DMS153 (cell line): ENCODE measurements at places on chromosomes 4 and X.

- DNase-seq: no peak
Measured at GRCh38 chrX:45137531-45137930, 63.1 kb downstream of the DIPK2B start.

DNA sequence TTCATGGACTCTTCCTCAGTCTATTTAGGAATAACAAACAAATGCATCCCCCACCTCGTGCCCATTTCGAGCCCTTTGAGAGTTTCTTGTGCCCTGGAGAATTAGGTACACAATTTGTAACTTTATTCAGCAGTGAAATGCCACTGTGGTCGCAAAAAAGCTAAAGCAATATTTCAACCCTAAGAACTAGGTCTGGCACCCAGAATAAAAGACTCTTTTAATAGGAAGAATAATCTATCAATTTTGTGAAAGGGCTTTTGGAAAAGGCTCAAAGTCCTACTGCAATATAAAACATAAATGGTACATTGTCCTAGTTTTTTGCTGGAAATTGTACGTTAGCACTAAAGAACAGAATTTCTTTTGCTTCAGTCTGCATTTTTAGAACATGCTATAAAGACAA is 304.6 kb upstream of the TENM3 start:
- DNase-seq: no peak

DNA sequence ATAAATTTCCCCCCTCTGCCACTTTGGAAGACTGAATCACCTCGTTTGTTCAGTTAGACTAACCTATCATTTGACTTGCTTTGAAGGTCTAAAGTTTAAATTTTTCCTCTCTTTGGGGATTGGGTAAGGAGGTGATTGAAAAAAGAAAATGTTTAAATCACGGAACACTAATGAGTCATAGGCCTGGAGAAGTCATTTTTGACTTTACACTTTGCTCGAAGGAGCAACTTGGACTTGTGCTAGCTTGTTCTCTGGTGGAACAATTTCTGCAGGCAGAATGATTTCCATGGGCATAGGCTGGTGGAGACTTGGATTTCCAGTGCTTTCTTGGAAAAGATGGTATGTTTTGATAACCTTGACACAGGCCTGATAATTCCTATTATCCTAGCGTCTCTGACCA is 10.5 kb upstream of the GLUD2 start:
- DNase-seq: no peak

DNA sequence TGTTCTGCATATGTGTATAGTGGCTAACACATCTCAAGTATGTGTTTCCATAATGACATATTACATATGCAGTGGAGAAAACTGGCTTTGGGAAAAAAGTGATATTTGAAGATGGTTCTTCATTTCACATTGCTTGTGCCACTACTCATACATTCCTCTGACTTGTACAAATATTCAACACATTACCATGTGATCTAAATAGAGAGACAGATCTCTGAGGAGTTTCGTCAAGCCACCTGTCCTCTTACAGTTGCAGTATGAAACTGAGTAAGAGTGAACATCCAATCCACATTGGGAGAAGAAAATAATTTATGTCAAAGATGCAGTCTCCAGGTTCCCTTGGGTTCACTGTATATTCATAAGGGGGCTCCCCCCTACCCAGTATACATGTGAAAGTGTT is 123.9 kb downstream of the KDR start:
- DNase-seq: no peak

DNA sequence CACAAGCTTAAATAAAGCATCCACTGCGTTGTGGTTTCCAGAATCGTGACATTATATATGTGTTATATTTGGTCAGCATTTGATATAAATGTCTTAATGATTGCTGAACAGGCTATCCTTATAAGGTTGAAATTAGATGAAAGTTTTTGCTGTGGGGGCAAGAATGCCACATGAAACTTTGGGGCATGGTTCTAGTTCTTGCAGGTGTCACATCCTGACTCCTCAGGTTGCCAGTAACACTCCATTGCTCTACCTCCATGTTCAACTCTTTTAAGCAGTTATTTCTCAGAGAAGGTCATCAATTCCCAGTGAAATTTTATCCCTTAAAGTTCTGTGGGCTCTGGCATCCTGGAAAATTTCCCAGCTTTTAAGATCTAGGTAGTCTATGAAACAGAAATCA is 33.7 kb downstream of the NFKB1 start:
- no peak for DNase-seq

- DNase-seq: no peak
Measured at GRCh38 chr4:150425161-150425560, 156.8 kb upstream of the MAB21L2 start.

DNA sequence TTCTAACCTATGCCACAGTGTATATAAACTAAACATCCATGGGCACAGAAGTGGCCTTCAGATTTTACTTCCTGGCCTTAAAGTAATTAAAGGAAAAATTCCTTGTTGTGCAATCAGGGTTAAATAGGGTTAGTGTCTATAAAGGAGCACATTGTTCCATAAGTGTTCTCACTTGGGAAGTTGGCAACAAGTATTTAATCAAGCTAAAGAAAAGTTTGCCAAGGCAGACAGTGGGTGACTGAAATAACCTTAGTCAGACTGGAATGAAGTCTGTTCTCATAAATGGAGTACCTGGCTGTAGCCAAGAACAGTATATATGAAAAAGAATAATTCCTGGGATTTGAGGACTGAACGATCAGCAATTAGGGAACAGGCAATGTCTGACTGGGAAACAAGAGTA is 213.6 kb downstream of the HTR2C start:
- no peak for DNase-seq

DNA sequence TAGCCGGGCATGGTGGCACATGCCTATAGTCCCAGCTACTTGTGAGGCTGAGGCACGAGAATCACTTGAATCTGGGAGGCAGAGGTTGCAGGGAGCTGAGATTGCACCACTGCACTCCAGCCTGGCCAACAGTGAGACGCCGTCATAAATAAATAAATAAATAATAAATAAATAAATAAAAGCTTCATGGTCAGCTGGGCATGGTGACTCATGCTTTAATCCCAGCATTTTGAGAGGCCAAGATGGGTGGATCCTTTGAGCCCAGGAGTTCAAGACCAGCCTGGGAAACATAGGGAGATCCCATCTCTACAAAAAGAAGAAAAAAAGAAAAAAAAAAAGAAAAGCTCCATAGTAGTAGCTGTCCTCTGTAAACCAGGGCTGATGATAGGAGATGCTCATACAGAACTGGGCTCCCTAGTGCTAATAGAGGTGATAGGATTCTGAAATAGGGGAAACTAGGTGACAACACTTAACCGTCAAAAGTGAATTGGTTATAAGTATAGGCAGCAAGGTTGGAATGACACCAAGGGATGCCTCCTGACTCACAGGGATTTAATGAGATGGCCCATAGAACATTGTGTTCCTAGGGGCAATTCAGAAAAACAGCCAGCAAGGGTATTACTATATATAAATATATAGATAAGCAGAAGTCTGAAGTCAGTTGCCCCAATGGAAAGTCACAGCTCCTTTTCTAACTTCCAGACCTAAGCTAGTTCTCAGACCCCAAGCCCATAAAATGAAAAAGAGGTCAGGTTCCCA is 41.8 kb upstream of the ARHGEF6 start:
- no peak for DNase-seq

GRCh38 chr4:68606240-68606639 is 30.1 kb upstream of the UGT2B17 start:
- DNase-seq: no peak

DNA sequence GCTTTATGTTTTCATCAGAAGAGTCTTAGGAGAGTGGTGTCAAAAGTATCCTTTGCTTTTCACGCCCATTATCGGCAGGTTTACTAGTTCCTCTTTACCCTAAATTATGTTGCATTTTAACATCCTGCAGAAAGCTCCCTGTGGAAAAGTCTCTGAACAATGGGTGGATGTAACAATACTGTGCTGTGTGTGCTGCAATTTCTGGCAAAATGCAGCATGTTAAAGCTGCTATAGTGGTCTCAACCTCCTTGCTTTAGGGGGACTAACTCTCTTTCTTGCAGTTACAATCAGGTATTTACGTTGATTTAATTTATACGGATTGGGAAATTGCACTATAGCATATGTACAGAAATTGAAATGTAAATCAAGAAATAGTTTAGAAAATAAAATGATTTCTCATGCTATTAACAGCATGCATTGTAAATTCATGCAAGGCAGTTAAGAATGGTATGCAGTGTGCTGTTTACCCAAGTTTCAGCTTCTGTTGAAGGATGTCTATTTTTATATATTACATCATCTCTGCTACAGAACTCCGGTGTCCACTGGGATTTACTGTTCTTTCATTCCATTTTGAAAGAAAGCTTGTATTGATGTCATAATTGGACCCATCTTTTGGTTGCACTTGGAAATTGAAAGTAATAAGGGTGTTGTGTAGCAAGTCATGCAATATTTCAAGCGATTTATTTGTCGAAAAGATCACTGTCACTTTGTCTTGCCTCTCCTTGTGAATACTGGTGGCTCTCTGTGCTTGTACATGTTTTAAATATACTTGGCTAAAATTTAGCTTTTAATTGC is 145.7 kb downstream of the RAPGEF2 start:
- DNase-seq: peak; percentile 60

DNA sequence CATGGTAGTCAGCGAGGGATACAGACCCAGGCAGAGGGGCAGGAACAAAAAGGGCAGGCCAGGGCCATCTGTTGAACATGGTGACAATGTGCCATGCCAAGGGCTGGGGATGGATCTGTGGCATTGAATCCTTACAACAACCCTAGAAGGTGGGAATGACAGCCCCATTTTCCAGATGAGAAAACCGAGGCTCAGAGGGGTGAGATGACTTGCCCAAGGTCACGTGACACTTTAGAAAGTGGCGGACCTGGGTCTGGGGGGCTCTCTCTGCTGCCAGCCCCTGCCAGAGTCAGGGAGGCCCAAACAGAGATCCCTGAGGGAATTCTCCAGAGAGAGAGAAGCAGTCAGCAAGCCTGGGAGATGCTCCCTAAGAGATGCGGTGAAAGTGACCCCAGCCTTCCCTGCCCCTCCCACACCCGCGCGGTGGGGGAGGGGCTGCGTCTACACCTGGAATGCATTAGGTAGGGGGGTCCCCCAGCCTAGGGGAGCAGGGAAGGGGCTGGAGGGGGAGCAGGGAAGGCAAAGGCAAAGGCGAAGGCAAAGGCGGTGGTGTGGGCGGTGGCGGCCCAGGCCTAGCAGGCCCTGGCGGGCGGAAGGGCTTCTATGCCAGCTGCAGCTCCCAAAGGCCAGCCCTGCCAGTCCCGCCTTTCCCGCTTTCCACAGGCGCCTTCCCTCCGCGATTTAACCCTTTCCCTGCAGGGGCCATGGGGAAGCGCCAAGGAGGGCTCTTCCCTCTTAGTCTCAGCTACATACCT is 13.0 kb downstream of the FGD1 start:
- DNase-seq: no peak

DNA sequence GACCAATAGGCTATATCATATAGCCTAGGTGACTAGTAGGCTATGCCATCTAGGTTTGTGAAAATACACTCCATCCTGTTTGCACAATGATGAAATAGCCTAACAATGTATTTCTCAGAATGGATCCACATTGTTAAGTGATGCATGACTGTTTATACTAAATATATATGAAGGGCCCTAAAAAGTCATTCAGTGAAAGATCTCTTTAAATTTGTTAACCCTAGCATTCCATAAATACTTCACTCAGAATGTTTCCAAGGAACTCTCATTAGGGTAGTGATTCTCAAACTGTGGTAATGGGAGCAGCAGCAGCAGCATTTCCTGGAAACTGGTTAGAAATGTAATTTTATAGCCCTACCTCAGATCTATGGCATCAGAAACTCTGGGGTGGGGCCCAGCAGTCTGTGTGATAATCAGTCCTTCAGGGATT is 74.9 kb downstream of the PRRG1 start:
- no peak for DNase-seq

- no peak for DNase-seq
Measured at GRCh38 chr4:74420863-74421262, 24.1 kb upstream of the AREG start.

GRCh38 chrX:110541266-110541665 is 182.6 kb downstream of the RTL9 start:
- DNase-seq: no peak

- DNase-seq: no peak
Measured at GRCh38 chr4:67694662-67695061, 6.3 kb downstream of the UBA6 start.

GRCh38 chr4:57370691-57371090 is 260.5 kb upstream of the IGFBP7 start:
- no peak for DNase-seq

DNA sequence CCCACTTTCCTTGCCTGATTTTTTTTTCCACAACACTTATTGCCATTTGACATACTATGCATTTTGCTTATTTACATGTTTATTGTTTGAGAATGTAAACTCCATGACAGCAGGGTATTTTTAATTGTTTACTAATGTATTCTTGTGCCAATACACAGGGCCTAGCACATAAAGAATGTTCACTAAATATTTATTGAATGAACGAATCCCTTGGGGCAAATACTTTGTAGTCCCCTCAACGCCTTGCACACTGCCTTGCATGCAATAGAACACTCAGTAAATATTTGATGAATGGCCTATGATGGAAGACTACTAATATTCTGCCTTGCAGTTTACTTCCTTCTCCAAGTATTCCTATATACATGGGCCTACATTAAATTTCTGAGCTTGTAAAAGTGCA is 1.4 kb upstream of the PRPS1 start:
- DNase-seq: no peak

DNA sequence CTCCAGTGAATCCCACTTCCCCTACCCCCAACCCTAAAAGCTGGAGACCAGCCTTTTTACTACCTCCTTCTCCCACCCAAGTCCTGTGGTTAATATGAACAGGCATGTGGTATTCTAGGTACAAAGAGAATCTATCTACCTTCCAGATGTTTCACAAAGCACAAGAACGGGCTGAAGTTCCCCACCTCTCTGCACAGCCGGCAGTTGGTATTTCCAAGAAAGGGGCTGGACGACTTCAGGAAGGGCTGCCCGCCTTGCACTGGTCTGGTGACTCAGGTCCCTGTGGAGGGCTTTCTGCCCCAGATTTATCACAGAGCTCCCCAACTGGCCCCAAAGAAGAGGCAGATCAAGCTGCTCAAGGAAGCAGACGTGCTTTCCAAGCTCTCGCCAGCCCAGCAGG is 4.5 kb downstream of the FAM47E start:
- DNase-seq: no peak

DNA sequence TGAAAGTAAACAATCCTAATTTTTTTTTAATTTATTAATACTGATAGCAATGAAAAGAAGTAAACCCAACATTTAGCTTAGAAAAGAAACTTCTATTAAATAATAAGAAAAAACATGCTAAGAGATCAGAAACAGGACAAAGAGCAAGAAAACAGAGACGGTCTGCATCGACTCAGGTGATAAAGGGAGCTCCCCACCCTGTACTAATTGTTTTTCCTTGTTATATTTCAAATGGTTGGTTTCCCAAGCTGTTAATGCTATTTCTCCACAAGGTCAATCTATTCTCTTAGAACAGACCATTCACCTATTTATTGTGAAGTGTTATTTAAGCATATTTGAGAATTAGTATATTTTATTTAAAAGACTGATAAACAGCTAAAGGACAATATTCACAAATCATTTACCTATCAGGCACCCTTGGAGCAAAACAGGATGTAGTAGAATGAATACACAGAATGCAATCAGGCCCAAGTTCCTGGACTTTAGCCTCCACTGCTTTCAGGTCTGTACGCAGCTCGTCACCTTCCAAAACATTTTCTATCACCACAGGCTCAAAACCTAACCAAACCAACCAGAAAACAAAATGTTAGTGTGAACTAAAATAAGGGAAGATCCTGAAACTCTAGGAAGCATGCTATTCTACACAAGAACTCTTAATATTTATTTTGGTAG is 5.5 kb downstream of the SEPSECS start:
- DNase-seq: no peak
